ENCODE measurements at places on chromosomes 4 and X. TPM values are rescaled to one million over a fixed set of nuclear protein-coding genes. Genes with fewer than 3 reads are reported as not detected.

- no peak for DNase-seq
- H3K27me3 ChIP-seq = no peaks in the 10 kb centered on the region
- no peaks in the 10 kb centered on the region for H3K4me1 ChIP-seq
- no peak overlapping the region for H3K4me3 ChIP-seq
- no peaks in the 10 kb centered on the region for H3K36me3 ChIP-seq
Measured at GRCh38 chrX:40727581-40728252, 7.6 kb downstream of the MED14 start.

DNA sequence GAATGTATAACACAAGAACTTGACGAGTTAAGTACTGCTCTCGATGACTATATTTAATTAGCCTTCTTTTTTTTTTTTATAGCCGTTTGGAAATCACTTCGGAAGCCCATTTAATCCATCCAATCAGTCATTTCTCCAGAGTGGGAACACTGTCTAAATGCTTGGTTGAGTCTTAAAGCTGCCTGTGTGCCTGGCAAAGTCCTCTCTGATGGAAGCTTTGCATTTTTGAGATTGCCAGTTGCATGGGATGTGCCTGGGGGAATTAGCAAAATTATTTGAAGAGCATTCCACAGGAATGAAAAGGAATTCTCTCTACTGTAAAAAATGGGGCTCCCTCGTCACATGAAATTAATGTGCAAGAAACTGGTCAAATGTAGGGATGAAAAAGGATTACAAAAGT, 398.8 kb upstream of the RPS6KA3 start:
- DNase-seq = no peak
- no peaks in the 10 kb centered on the region for H3K36me3 ChIP-seq
- no peak overlapping the region for H3K27ac ChIP-seq
- H3K4me1 ChIP-seq = no peaks in the 10 kb centered on the region

- peaks cover 18% of the 10 kb centered on the region for H3K4me1 ChIP-seq
- peak; percentile 40 for DNase-seq
- H3K27me3 ChIP-seq = no peaks in the 10 kb centered on the region
- H3K36me3 ChIP-seq = no peaks in the 10 kb centered on the region
Measured at GRCh38 chrX:21974011-21974385, 33.5 kb downstream of the SMS start.

- no peak overlapping the region for H3K27ac ChIP-seq
- no peaks in the 10 kb centered on the region for H3K27me3 ChIP-seq
- DNase-seq = no peak
- H3K4me3 ChIP-seq = no peak overlapping the region
- no peaks in the 10 kb centered on the region for H3K36me3 ChIP-seq
Measured at GRCh38 chrX:113390531-113390930, 549.9 kb upstream of the AMOT start.

The SPANXC gene
- not detected for total RNA-seq

DNA sequence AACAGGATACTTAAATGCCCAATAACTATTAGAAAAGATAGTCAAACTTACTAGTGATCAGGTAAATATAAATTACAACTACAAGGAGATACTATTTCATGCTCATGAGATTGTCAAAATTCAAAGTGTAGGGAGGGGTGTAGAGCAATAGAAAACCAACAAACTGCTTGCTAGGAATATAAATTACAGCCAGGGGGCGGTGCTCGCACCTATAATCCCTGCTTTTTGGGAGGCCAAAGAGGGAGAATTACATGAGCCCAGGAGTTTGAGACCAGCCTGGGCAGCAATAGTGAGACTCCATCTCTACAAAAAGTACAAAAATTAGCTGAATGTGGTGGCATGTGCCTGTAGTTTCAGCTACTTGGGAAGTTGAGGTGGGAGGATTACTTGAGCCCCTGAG, 556.5 kb upstream of the NR3C2 start:
- H3K36me3 ChIP-seq = no peaks in the 10 kb centered on the region
- peak; percentile 17 for DNase-seq
- no peak overlapping the region for H3K27ac ChIP-seq
- no peaks in the 10 kb centered on the region for H3K27me3 ChIP-seq
- H3K4me1 ChIP-seq = no peaks in the 10 kb centered on the region

DNA sequence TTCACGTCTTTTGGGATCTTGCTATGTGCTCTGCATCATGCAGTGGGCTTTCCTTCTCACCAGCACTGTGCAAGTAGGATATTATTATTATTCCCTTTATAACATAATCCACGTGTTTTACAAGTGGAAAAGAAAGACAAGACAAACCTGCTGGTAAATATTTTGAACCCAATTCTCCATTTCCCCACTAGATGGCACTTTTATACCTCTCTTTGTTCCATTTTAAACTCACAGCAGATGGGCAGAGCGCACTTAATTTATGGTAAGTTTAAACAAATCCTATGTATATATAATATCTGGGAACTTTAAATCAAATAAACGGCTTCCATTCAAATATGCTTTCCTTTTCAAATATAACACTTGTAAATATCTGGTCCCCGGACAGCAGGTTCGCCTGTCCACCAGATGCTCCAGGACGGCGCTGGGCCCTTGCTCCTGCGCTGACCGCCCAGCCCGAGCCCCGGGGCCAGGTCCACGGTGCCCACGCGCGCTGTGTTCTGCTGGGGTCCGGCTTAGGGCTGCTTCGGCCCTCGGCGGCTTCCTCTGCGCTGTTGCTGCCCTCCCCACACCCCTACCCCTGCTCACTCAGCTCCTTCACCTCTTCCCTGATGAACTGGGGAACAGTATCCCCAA, 31.1 kb downstream of the F11 start:
- DNase-seq = peak; percentile 43
- no peaks in the 10 kb centered on the region for H3K4me1 ChIP-seq
- H3K36me3 ChIP-seq = no peaks in the 10 kb centered on the region
- no peak overlapping the region for H3K27ac ChIP-seq
- H3K4me3 ChIP-seq = no peak overlapping the region

GRCh38 chrX:115229337-115230003, 4.4 kb downstream of the LRCH2 start:
- H3K36me3 ChIP-seq = no peaks in the 10 kb centered on the region
- DNase-seq = no peak
- H3K4me3 ChIP-seq = no peak overlapping the region
- H3K27ac ChIP-seq = no peak overlapping the region

DNA sequence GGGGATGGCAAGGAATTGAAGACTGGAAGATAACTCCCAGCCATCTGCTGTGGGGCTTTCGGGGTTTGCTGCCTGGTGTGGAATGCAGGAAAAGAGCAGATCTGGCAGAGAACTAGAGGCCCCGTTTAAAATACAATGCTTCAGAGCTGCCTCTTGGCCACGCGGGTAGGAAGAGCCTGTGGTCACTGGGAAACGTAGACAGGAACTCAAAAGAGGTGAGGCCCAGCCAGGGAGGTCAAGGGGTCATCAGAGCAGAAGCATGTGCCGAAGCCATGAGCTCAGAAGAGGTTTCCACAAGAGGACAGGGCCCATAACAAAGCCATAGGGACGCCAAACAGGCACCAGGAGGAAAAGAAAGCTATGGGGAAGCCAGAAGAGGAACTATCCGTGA, 14.5 kb upstream of the STS start:
- no peaks in the 10 kb centered on the region for H3K27me3 ChIP-seq
- DNase-seq = peak; percentile 49
- no peak overlapping the region for H3K4me3 ChIP-seq
- H3K27ac ChIP-seq = peak overlapping the region; percentile 100

DNA sequence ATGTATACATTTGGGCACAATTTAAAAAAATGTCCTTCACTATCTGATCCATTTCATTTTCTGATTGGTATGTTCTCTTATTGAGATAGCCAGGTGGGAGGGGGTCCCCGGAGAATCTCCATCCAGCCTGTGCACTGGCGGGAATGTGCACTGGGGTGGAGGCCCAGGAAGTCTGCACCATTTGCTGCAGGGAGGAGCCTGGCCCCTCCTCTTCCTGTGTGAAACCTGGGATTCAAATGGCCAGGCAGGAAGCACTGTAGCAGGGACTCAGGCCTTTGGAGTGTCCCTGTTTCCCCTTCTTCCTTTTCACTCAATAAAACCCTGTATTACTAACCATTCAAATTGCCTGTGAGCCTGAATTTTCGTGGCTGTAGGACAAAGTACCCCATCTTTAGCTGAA, 44.3 kb downstream of the GPRIN3 start:
- no peaks in the 10 kb centered on the region for H3K36me3 ChIP-seq
- H3K4me3 ChIP-seq = no peak overlapping the region
- no peak overlapping the region for H3K27ac ChIP-seq
- DNase-seq = no peak

The FGF13 gene
- 7.1 TPM for total RNA-seq

DNA sequence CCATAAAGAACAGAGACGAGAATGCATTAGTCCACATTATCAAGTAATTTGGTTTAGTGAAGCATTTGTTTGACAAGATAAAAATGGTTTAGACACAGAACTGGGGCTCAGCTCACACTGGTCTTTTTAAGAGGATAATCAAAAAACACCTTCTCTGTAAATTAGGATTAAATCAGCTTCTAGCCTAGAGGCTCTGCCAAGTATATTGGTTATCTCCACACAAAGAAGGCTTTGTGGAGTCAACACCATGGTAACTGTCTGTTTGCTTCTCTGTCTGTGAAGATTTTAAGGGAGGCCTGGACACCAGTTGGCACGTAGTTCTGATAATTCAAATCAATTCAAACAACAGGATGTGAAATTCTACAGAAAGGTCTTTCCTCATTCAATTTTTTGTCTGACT, 687.0 kb downstream of the DMD start:
- DNase-seq = no peak
- no peak overlapping the region for H3K4me3 ChIP-seq
- H3K36me3 ChIP-seq = no peaks in the 10 kb centered on the region
- no peaks in the 10 kb centered on the region for H3K27me3 ChIP-seq
- peaks cover 14% of the 10 kb centered on the region for H3K4me1 ChIP-seq

The EDA2R gene
- total RNA-seq = not detected

DNA sequence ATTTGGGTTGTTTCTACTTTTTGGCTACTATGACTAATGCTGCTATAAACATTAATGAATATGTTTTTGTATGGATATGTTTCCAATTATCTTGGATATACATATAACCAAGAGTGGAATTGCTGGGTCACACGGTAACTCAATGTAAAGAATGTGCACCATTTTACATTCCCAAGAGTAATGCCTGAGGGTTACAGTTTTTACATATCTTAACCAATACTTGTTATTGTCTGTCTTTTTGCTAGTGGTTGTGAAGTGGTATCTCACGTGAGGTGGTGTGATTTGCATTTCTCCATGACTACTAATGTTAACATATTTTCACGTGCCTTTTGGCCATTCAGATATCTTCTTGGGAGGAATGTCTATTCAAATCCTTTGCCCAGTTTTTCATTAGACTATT, 200.3 kb upstream of the MAB21L2 start:
- H3K4me1 ChIP-seq = no peaks in the 10 kb centered on the region
- DNase-seq = no peak
- H3K27me3 ChIP-seq = no peaks in the 10 kb centered on the region
- no peaks in the 10 kb centered on the region for H3K36me3 ChIP-seq
- H3K4me3 ChIP-seq = no peak overlapping the region

DNA sequence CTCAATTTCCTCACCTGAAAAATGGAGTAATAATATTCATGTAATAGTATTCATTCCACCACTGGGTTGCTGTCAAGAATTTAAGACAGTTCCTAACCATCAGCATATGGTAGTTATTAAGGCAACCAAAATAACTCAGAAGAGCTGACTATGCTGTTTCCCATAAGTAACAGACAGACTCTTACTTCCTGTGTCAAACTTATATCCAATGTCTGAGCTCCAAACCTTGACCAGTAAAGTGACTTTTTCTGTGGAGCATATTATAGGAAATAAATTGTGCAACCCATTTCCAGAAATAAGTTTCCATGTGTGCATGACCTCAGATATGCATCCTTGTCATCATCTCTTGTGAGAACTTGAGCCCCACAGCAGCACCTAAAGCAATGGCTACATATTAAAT, 78.8 kb downstream of the HADH start:
- no peak overlapping the region for H3K4me3 ChIP-seq
- H3K4me1 ChIP-seq = no peaks in the 10 kb centered on the region
- H3K36me3 ChIP-seq = no peaks in the 10 kb centered on the region
- H3K27ac ChIP-seq = no peak overlapping the region
- H3K27me3 ChIP-seq = no peaks in the 10 kb centered on the region

The FRG2 gene
- total RNA-seq = not detected

- no peaks in the 10 kb centered on the region for H3K27me3 ChIP-seq
- H3K27ac ChIP-seq = no peak overlapping the region
- DNase-seq = no peak
- H3K4me3 ChIP-seq = no peak overlapping the region
Measured at GRCh38 chr4:102787096-102787881, 26.5 kb upstream of the MANBA start.

DNA sequence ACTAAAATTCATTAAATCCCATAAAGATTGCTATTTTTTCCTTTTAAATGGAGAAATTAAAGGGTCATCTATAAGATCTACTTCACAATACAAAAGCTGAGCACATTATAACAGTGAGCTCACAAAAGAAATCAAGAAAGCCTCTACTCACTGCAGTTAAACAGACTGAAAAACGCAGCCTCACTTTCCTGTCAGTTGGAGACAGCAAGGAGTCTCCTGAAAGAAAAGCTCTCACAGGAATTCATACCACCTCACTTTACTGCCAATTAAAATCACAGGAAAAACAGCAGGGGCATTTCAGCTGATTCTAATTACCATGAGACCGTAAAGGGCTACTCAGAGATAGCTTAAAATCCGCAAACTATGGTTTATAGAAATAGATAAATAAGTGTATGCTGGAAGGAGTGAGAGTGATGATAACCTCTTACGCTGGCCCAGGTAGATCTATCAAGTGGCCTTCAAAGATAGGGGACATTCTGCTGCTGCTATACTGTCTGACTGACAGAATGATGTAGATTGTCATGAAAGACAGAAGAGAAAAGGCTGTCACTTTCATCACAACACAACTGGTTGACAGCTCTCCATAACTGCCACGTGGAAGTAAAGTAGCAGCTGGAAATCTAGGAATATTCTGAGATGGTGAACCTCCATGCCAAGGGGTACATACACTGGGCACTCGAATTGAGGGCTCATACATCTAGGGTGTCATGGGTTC, 1333.7 kb upstream of the DIAPH2 start:
- DNase-seq = no peak
- H3K4me3 ChIP-seq = no peak overlapping the region
- H3K36me3 ChIP-seq = no peaks in the 10 kb centered on the region
- H3K4me1 ChIP-seq = no peaks in the 10 kb centered on the region
- no peak overlapping the region for H3K27ac ChIP-seq

DNA sequence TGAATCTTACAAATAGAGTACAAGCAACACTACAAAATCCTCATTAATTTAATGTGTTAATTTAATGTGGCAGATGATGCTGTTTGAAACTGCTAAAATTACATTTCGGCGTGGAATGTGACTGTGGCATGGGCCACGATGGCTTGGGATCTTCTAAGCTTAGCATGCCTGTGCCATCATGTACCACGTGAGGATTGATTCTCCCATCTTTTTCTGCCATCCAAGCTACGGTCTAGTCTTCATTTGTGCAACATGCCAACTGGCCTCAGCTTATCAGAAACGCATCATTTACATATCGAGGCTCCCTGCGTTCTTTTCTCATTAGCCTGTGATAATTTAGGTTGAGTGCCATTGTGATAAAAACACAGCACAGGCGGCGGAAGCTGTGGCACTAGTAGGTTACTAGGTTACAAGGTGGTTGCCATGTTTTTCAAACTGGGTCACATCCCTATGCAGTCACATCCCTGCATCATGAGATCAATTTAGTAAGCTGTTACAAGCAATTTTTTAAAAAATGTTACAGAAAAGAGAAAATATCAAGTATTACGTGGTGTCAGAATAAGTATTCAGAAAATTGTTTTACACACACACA, 189.9 kb upstream of the RBPJ start:
- H3K4me3 ChIP-seq = no peak overlapping the region
- no peaks in the 10 kb centered on the region for H3K27me3 ChIP-seq
- no peaks in the 10 kb centered on the region for H3K4me1 ChIP-seq
- no peaks in the 10 kb centered on the region for H3K36me3 ChIP-seq
- no peak overlapping the region for H3K27ac ChIP-seq

- no peak overlapping the region for H3K4me3 ChIP-seq
- H3K27ac ChIP-seq = no peak overlapping the region
- no peaks in the 10 kb centered on the region for H3K27me3 ChIP-seq
- no peaks in the 10 kb centered on the region for H3K36me3 ChIP-seq
- DNase-seq = no peak
Measured at GRCh38 chr4:111788099-111788498, 357.2 kb upstream of the FAM241A start.

Measured in Caco-2 (cell line).